C1 segment of cervical spinal cord (tissue), 14 donors: ENCODE measurements at places on chromosomes 3 and 15.

DNA sequence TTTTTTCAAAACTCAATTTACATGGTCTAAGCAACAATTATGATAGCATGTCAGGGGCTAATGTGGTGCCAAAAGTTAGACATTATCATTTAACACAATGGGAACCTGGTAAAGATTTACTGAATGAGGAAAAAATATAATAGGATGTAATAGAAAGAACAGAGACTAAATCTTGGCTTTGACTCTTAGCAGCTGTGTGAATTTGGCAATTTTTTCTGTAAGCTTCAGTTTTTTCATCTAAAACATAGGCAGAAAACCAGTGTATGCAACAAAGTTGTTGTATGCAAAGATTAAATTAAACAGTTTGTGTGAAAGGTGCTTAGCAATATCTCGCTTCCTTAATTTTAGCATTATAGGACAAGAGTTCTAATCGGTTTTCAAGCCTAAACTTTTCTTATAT, 57.6 kb downstream of the ZBTB20 start:
- DNase-seq, result no peak

- DNase-seq, result no peak
Measured at GRCh38 chr3:8338424-8338823, 163.2 kb upstream of the LMCD1 start.

GRCh38 chr15:63833021-63833696, 589 bp downstream of the HERC1 start:
- no peak for DNase-seq

- no peak for DNase-seq
Measured at GRCh38 chr3:157752956-157753786, 250.0 kb upstream of the VEPH1 start.

DNA sequence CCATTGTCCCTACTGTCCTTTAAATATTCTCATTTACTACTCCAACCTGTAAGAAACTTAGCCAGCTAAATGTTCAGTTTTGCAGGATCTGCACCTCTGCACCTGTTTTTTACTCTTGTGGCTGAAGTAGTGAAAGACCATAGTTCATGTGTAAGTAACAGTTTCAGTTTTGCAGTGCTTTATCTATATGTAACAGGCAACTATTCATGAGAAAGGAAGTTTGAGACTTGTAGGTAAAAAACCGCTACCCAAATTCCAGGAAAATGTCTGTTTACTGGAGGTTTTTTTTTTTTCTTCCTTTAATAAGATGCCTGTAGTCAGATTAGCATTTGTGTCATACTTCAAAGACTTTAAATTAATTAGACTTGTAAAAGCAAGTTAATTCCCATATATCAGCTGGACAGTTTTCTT, 25.4 kb upstream of the MBNL1 start:
- no peak for DNase-seq

GRCh38 chr3:8451696-8452095, 49.9 kb upstream of the LMCD1 start:
- DNase-seq, result no peak
